CD8-positive, alpha-beta memory T cell (primary cell): ENCODE measurements at places on chromosomes 13 and 19.

- DNase-seq: no peak
These were observed 50.8 kb upstream of the PCDH8 start for GRCh38 chr13:52899206-52899605.

DNA sequence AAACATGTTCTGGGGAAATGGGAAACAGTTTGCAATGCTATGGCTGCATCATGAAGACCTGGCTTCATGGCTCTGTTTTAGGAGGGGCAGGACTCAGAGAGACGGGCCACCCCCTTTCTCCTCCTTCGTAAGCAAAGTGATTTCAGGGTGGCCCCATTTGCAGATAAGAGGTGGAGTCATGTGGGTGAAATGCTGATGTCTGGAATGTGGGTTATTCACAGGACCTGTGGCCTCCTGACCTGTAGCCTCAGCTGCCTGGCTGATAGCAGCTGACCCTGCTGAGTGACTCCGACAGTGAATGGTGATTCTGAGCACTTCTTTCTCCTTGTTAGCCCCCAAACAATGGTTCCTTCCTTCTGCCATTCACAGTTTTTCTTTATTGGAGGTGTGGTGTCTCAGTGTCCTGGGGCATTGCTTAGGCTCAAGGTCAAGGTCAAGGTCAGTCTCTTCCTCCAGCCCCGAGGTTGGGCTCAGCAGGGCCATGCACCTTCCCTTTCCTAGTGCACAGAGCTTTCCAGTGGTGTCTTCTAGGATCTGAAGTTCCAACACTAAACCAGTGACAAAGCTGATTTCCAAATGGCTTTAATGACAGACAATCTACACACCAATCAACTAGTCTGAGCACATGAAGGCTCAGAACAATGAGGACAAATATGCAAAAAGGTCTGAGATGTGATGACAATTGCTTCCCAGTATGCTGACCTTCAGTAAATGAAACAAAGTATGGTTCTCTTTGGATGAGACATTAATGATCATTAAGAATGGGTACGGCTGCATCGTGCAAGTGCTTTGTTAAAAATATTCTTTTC, 49.6 kb upstream of the ANKRD10 start:
- DNase-seq: no peak

GRCh38 chr13:97191615-97192014, 30.5 kb upstream of the MBNL2 start:
- no peak for DNase-seq

GRCh38 chr19:19372656-19373416, 32.6 kb upstream of the GATAD2A start:
- DNase-seq: peak; percentile 64

DNA sequence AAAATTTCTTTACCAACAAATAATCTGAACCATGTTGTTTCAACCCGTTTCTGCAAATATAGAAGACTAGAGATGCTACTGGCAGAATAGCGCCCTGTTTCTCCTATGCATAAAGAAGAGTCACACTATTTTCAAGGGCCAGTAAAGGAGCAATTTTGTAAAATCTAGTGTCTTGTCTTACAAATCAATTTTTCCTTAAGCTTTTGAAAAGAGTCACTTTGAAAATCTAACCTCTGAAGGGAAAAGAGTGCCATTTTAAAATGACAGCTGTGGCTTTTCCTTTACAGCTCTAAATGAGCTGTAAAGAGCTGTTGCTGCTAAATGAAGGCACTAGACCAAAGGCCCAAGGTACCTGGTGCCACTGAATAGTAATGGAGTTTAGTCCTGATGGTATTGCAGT, 16.9 kb upstream of the GTF2F2 start:
- DNase-seq: no peak

- DNase-seq: no peak
These were observed 534.5 kb downstream of the KCTD12 start for GRCh38 chr13:76351541-76352229.

- DNase-seq: no peak
These were observed 26.0 kb upstream of the IRS2 start for GRCh38 chr13:109812382-109812781.

DNA sequence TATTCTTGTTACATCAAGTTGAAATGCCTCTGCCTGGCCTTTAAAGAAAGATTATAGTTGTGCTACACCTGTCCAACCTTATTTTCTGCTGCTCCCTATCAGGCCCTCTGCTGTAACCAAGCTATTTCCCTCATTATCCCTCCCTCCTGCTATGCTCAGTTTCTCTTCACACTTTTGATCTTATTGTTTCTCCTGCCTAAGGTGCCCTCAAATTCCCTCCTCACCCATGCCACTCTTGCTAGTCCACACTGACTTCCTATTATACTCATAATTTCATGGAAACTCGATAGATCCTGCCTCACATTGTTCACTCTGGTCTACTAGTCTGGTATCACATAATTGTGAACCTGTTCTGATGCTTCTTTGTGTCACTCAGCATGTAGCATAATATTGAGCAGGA, 19.4 kb upstream of the ESD start:
- no peak for DNase-seq

- DNase-seq: peak; percentile 82
These were observed 5.1 kb downstream of the EGLN2 start for GRCh38 chr19:40803857-40804782.

DNA sequence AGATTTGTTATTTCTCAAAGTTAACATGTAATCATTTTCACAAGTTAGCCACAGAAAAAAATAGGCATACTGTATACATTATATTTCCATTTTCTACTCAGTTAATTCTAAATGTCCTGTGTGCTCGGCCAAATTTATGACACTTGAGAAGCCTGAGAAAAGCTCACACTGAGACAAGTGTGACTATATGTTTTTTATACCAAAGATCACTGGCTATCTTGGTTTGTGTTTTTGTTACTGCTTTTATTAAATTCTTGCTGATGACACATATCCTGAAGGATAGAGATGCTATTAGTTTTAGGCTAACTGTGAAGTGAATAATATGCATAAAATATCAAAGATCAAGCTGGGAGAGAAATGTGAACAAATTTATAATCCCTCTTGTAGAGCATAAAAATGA, 49.3 kb upstream of the IL17D start:
- no peak for DNase-seq

- no peak for DNase-seq
These were observed 679.3 kb upstream of the GPC6 start for GRCh38 chr13:92547266-92547665.

DNA sequence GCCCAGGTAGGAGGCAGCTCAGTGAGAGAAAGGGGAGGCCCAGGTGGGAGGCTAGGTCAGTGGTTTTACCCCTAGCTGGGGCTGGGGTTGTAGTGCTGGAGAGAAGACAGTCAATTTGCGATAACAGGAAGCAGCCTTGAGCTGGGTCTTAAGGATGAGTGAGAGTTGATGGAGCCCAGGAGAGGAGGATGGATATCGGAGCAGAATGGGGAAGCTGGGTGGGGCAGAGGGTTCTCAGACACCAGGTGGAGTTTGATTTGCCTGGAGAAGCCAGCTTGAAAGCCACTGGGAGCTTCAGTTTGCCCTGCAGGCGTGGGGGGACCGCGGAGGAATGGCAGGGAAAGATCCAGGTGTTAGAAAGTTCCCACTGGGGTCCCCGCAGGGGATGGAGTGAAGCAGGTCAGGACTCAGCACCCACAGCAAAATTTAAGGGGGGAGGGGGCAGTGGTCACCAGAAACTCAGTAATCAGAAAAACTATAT, 836 bp upstream of the CDC42EP5 start:
- DNase-seq: no peak

GRCh38 chr13:27578121-27579030, 42.0 kb downstream of the LNX2 start:
- DNase-seq: no peak

DNA sequence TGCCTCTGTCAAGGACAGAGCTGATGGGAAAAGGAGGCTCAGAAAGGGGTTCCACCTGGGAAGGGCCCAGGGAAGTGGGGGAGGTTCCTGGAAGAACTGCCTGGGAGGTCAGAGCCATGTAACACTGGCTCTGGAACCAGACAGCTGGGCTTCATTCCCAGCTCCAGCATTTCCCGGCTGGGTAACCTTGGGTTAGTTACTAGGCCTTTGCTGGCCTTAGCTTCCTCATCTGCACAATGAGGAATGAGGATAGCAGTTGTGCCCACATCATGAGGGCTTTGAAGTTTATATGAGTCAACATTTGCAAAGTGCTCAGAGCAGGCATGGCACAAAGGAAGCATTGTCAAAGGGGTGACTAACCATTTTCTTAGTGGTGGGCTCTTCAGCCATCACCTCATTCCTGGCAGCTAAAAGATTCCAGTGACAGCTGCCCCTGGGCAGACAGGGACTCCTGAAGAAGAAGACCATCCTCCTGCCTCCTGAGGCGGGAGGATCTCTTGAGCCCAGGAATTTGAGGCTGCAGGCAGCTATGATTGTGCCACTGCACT, 1.7 kb upstream of the DNAJB1 start:
- no peak for DNase-seq

- no peak for DNase-seq
These were observed 1214.0 kb upstream of the PCDH20 start for GRCh38 chr13:62629618-62630017.

- no peak for DNase-seq
These were observed 156.8 kb downstream of the DNAJC3 start for GRCh38 chr13:95833719-95834118.

DNA sequence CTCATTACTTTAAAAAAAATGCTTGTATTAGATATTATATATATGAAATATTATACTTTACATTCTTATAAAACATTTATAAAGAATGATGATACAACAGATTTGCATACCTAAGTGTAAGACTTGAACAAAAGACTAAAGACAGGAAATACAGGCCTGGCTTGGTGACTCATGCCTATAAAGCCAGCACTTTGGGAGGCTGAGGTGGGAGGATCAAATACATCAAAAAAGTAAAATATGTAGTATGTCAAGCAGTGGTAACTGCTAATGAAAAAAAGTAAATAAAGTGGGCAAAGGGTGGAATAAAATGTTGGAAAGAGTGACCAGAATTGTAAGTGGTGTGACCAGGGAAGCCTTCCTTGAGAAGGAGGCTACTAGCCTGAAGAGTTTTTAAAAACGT, 133.7 kb downstream of the GGACT start:
- DNase-seq: no peak

DNA sequence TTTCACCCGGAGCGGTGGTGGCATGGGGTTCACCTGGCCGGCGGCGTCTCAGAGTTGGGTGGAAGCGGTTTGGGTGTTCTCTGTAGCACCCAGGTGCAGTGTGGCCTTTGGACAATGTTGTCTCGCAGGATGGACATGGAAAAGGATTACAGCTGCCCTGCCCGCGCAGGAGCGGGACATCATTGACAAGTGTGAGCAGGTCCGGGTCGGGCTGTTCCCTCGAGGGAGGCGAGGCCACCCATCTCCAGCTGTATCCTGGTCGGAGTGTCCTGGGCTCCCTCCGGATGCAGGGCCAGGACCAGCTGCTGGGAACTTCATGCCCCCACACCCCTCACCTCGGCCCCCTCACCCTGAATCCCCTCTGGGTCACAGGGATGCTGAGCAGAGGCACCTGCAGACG, 7.8 kb upstream of the ZNF14 start:
- no peak for DNase-seq

- no peak for DNase-seq
These were observed 237.0 kb upstream of the TSHZ3 start for GRCh38 chr19:31586282-31586681.

DNA sequence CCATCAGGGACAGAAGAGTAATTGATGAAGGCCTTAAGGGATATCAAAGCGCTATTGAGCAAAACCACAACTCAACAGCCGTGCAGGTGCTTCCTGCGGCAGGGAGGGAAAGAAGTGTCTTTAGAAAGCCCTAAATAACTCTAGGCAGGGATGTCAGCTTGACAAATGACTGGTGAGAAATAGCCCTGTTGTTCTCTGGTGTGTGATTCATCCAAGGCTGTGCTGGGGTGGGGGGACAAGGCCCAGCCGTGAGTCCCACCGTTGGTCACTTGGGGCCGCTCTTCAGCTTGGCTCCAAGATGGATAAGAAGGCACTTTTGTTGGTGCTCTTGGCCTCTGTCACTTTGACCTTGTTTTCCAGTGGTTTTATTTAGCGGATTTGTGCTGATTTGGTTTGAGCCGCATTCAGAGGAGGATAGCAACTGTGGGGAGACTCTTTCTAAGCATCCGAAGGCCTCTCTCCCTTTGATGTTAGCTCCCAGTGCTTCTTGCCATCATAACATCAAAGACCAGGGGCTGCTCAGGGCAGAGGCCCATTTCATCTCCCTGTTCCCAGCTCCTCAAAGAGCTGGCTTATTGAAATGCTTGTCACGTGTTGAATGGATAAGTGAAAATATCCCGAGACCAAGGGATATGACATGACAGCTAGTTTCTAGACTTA, 130.3 kb upstream of the SERP2 start:
- no peak for DNase-seq

GRCh38 chr19:48819366-48819816, 8.6 kb upstream of the BCAT2 start:
- DNase-seq: no peak

- DNase-seq: no peak
These were observed 4.9 kb downstream of the TMEM59L start for GRCh38 chr19:18617562-18617961.

- no peak for DNase-seq
These were observed 186.8 kb downstream of the PRR20E start for GRCh38 chr13:57353831-57354230.

GRCh38 chr19:19805480-19805879, 16.1 kb downstream of the ZNF506 start:
- DNase-seq: no peak

- DNase-seq: no peak
These were observed at the start of gene HSPB6 for GRCh38 chr19:35756377-35757230. HSPB6 (minus strand) TSS chr19:35757029; CDS start chr19:35757008, 21 bp downstream.

GRCh38 chr19:51680474-51680873, 12.7 kb upstream of the SPACA6 start:
- DNase-seq: no peak

GRCh38 chr13:33728271-33729037, 89.5 kb upstream of the RFC3 start:
- no peak for DNase-seq
